ENCODE measurements at places on chromosomes 12 and 14. TPM values are rescaled to one million over a fixed set of nuclear protein-coding genes. Genes with fewer than 3 reads are reported as not detected.

OR6C2 gene
- total RNA-seq = not detected

TXNRD1 gene
- total RNA-seq = 32.6 TPM

SLC7A7 gene
- total RNA-seq = 1.3 TPM

TAS2R19 gene
- 0.65 TPM for total RNA-seq

MSI1 gene
- total RNA-seq = not detected

SCNN1A gene
- 91.7 TPM for total RNA-seq

CELA1 gene
- not detected for total RNA-seq

METAP2 gene
- total RNA-seq = 66.9 TPM

TNFAIP2 gene
- 5.4 TPM for total RNA-seq

RDH16 gene
- 0.28 TPM for total RNA-seq

CLMN gene
- total RNA-seq = 4.1 TPM

GLIPR1L1 gene
- not detected for total RNA-seq

AACS gene
- 36.9 TPM for total RNA-seq

KDM5A gene
- total RNA-seq = 41.7 TPM

EIF2S3B gene
- total RNA-seq = 0.42 TPM

Measured in airway epithelial cell (primary cell).